ENCODE measurements at places on chromosomes 2 and 18.

- no peak for DNase-seq
These were observed 87.1 kb upstream of the CYP1B1 start for GRCh38 chr2:38163006-38163405.

DNA sequence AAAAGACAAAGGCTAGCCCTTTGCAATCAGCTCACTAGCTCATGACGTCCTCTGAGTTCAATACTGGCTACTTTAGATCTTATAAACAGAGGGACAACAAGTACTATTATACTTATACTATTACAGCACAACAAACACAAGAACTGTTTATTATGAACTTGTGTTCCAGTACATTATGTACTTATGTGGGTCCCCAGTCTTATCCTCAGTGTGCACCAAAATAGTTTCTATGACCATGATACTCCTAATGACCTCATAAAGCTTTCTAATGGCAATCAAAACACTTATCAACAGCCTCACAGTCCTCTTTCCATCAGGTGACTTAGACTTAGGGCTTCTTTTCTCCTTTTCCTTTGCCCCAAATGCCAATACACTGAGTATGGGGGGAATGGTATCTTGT is 614.4 kb downstream of the CNTNAP5 start:
- DNase-seq, result no peak

DNA sequence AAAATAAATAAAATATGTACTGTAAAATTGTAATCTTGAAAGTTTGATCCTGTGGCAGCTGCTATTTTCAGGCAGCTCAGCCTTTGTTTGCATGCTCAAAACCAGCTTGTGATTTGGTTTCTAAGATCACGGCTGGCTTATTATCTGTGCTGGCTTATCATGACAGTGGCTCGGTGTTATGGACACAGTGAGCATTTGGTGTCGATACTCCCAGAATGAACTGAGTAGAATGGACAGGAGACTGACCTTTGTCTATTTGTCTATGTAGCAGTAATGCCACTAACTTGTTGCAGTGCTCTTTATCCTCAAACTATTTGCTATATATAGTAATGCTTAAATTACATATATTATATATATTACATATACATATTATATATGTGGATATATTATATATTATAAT is 58.8 kb downstream of the NEDD4L start:
- no peak for DNase-seq

GRCh38 chr2:149180226-149180875 is 141.9 kb downstream of the LYPD6B start:
- DNase-seq, result no peak

GRCh38 chr2:149562324-149562723 is 25.3 kb downstream of the MMADHC start:
- DNase-seq, result no peak

DNA sequence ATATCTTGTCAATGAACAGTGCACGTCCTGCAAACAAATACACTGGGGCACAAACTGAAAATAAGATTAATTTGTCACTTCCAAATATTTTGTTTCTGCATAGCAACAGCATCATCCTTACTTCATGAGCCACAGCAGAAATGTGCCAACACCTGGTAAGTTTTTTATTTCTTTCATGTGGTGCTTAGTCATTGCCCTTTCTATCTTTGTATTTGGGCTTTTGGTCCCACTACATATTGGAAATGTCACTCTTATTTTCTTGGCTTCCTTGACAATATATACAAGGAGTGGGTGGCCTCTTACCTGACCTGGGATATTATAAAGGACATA is 208.0 kb downstream of the RBM43 start:
- no peak for DNase-seq

DNA sequence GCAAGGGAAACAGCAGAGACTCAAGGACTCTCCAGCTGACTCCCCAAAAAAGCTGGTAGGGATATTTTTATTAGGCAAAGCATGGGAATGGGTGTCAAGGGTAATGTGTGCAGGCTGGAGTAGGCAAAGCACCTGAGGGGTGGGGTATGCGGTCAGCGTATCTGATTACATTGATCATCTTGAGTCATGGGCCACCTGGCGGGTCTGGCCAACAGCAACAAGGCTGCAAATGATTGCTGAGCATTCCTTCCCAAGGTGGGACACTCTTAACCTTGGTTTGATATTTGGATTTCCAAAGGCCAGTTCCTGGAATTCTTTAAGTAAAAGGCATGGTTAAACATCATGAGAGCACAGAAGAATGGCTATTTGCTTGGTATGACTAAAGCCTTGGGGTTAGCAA is 32.6 kb upstream of the CCBE1 start:
- DNase-seq, result no peak

DNA sequence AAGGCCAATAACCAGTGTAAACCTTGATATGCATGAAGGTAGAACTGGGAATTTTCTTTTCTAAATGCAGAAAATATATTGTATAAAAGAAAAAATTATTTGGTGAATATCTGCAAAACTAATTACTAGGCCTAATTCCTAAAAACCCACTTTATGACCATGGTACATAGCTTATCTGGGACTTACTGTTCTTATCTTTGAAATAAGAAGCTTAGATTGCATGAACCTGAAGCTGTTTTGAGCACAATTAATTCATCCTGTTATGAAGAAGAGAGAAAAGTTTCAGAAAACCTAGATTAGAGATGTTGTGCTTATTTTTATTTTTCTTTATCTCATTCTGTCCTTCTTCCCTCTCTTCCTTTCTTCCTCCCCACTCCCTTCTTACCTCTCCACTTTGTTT is 235.0 kb downstream of the GULP1 start:
- no peak for DNase-seq

DNA sequence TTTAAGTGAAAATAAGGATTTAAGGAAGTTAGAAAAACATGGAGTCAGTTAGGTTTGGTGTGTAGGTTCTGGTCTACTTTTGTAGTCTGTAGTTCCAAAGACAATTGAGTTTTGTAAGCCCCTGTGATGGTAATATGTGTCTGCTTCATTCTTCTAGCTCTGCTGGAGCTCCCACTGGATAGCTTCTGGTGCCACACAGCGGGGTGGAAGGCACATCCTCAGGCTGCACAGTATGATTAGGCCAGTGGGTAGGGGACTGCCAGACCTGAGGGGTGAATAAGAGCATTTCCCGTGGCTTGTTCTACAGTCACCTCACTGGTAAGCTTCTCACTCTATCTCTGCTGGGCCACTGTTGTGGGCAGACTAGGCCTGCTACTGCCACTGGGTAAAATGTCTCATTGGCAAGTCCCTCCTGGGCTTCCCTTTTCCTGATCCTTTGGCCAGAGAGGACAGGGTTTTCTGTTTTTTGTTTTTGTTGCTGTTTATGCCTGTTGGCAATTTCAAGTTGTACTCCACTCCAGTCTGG is 44.5 kb downstream of the TMEM131 start:
- no peak for DNase-seq

DNA sequence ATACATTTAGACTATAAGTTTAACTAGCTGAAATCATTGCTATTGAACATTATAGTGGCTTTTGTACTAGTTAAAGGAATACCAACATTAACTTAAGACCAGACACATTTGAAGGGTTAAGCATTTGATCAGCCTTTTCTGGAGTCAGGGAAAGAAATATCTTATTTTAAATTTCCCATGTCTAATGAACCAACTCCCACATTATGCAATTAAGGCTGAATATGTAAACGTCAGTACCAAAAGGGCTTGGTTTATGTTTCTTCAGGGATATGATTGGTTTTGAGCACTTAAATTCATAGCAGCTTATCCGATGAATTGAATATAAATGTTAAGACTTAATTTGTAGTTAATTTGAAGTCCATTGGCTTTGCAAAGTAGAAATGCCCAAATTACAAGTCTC is 344.5 kb downstream of the KIAA1328 start:
- DNase-seq, result no peak

DNA sequence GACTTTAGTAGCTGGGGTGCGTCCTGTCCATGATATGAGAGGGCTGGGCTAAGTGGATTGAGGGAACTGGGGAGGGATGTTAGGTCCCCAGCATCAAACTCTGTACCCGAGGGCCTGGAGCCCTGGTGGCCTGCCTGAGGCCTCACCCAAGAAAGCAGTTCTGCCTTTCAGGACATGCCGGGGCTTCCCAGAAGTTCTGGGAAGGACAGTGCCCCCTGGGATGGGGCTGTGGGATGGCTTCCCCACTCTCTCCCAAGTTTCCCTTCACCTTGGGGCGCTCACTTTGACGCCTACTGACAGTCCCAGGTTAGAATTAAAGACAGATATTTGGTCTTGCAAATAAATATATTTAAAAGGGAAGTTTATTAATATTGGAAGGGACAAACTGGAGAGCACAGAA is 1.8 kb downstream of the OXER1 start:
- DNase-seq, result no peak

DNA sequence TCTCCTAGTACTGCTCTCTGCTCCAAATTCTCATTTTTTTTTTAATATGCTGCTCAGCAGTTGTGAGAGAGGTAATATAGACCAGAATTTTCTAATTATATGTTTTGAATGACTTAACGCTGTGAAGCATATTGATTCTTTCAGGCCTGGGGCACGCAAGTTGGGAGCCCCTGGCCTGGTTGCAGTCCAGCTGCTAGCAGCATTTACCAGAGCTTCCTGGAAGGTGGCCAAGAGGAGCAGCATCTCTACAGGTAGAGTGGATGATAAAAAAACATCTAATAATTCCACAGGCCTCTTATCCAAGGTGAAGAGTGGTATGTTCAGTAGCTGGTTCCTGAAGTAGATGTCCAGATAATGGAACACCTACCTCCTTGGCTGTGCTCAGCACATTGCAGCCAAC is 7.3 kb upstream of the UGP2 start:
- DNase-seq, result no peak

GRCh38 chr2:226411205-226411604 is 388.4 kb downstream of the IRS1 start:
- no peak for DNase-seq

DNA sequence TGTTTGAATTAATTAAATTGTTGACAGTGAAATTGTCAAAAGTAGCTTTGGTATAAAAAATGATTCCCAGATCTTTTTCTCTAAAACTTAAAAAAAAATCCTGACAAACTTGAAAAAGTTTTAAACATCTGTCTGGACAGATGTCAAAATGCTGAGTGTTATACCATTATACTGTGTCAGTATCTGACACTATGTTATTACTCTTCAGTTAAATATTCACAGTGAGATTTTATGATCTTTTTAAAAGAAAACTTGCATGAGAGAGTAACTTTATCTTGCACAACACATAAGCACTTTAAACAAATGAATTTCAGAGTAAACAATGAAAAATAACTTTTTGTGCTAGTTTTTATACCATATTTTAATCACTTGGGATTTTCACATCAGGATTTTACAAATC is 167.4 kb downstream of the MEIS1 start:
- no peak for DNase-seq

- DNase-seq, result no peak
These were observed 96.7 kb downstream of the LRP2 start for GRCh38 chr2:169265591-169265990.

DNA sequence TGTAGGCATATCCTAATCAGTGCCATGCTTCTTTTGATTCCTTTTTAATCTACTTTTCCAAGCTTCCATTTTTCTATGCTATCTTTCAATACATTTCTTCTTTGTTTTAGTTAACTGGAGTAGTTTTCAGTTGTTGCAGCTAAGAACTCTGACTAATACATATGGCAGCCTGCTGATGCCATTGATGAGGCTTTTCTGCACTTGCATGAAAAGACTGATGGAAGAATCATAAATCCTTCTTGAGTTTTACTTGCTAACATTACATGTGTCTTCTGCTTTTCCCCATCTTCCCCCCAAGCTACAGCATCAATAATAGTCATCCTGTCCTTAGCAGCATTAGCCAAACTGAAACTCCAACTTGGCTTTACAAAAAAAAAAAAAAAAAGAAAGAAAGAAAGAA is 203.3 kb downstream of the LRP1B start:
- DNase-seq, result no peak

DNA sequence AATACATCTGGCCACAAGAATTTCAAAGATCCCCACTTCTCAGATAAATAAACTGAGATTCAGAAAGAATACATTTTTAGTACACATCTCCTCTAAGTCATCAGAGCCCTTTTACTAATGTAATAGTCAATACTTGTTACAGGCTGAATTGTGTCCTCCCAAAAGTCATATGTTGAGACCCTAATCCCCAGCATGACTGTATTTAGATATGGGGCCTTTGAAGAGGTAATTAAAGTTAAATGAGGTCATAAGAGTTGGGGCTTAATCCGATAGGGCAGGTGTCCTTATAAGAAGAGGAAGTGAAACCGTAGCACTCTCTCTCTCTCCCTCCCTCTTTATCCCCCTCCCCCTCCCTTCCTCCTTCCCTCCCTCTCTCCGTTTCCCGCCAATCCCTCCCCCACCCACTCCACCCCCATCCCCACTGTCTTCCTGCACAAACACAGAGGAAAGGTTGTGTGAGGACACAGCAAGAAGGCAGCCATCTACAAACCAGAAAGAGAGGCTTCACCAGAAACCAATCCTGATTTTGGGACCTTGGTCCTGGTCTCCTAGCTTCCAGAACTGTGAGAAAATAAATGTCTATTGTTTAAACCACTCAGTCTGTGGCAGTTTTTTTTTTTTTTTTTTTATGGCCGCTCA is 66.6 kb upstream of the ZNF397 start:
- no peak for DNase-seq

GRCh38 chr2:205169464-205169863 is 512.8 kb upstream of the NRP2 start:
- DNase-seq, result no peak

GRCh38 chr2:47034973-47035609 is 119.5 kb upstream of the MCFD2 start:
- DNase-seq, result no peak

DNA sequence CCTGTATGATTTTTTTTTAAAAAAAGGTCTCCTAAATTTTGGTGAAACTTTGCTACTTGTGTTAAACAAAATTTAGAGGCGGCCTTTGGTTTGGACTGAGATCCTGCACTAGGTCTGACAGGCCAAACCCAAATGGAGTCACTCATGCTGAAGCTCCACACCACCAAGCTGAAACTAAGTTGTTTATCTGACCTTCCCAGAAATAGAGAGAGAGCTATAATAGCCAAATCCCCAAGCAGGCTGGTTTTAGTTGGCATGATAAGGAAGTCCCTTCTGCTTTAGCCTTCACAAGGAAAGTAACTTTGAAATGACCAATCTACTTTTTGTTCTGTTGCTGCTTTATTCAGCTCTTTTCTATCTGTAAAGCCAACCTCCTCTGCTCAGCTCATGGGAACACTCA is 17.1 kb upstream of the THUMPD2 start:
- no peak for DNase-seq

DNA sequence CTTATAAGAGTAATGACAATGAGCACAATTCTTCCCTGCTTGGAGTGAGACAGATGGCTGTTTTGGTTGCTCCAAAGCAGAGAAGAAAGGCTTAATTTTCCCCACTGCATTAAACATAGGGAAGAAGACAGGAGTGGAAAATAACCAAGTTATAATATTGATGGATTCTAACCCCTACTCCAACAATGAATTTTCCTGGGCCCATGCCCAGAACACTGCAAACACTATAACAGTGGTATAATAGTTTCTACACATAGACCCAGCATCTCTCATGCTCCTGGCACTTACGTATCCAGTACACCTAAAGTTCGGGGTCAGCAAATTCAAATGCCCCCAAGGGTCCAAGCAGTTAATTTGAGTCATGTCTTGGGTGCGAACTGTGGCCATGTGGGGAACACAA is 613.4 kb downstream of the PLCL1 start:
- no peak for DNase-seq
